Gastroesophageal sphincter (tissue), 4 donors: ENCODE measurements at places on chromosomes 11 and 22. TPM values are rescaled to one million over a fixed set of nuclear protein-coding genes. Genes with fewer than 3 reads are reported as not detected.
A peak's percentile ranks its signal among the peaks of the same experiment; 100 is the strongest.

- ATAC-seq, result no peak
These were observed 11.7 kb upstream of the DNAJB13 start for GRCh38 chr11:73939096-73939495.

- no peak for ATAC-seq
These were observed 37.5 kb downstream of the PPARA start for GRCh38 chr22:46187862-46188261.

GRCh38 chr22:19713650-19714311, 522 bp upstream of the SEPTIN5 start:
- ATAC-seq, result peak; percentile 29

DNA sequence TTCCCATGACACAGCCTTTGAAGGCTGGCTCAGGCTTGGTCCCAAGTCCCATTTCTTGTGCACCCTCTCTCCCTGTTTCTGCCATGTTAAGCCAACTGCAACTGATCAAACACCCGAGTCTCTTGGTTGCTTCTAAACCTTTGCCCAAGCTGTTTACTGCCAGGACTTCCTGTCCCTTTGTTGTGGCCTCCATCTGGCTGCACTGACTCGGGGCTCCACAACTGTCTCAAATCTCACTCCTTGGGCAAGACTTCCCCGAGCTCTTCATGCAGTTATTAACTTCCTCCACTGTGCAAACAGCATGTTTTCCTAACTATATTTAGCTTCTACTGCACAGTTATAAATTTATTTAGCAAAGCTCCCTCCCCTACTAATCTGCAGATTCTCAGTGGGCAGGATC, 4.3 kb downstream of the VPREB1 start:
- no peak for ATAC-seq

- no peak for ATAC-seq
These were observed 14.5 kb upstream of the POGLUT3 start for GRCh38 chr11:108512708-108513107.

- ATAC-seq, result no peak
These were observed 21.6 kb downstream of the DGCR6L start for GRCh38 chr22:20298110-20298802.

DNA sequence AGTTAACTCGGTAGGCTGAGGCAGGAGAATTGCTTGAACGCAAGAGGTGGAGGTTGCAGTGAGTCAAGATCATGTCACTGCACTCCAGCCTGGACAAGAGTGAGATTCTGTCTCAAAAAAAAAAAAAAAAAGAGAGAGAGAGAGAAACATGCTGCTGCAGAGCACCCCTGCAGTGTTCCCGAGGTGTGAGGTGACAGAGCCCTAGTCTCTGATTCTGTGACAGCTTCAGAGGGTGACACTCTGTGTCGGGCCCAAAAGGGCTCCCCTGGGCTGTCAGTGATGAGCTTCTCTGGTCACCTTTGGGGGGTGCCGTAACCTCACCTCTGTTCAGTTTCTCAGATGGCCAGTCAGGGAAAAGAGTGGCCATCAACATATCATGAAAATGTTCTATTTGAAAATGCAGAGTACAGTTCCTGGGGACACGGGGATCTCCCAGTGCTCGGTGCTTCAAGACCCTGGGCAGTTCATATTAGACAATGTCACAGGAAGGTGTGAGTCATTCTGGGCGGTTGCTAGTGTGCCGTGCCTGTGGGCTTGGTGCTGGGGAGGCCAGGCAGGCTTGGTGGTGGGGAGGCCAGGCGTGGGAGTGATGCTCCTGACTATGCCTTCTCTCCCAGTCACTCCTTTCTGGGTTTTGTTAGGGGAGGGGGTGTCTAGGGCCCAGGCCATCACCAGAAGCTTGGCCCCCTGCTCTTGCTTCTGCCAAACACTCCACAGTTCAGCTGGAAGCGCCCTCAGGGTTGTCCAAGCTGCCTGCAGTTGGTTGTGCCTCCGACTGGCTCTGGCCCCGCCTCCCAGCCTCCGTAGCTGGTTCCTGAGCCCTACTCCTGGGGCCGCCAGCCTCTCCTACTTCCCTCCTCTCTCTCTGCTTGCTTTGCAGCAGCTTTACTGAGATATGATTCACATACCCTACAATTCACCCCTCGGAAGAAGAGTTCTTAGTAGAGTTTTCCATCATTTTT, 52.5 kb upstream of the CLDN5 start:
- ATAC-seq, result peak; percentile 69

DNA sequence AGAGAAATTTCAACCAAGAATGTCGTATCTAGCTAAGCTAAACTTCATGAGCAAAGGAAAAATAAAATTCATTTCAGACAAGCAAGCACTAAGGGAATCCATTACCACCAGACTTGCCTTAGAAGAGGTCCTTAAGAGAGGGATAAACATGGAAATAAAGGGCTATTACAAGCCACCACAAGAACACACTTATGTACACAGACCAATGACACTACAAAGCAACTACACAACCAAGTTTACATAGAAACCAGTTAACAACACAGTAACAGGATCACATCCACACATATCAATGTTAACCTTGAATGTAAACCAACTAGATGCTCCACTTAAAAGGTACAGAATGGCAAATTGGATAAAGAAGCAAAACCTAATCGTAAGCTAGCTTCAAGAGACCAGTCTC, 38.0 kb downstream of the TMEM123 start:
- ATAC-seq, result no peak

DNA sequence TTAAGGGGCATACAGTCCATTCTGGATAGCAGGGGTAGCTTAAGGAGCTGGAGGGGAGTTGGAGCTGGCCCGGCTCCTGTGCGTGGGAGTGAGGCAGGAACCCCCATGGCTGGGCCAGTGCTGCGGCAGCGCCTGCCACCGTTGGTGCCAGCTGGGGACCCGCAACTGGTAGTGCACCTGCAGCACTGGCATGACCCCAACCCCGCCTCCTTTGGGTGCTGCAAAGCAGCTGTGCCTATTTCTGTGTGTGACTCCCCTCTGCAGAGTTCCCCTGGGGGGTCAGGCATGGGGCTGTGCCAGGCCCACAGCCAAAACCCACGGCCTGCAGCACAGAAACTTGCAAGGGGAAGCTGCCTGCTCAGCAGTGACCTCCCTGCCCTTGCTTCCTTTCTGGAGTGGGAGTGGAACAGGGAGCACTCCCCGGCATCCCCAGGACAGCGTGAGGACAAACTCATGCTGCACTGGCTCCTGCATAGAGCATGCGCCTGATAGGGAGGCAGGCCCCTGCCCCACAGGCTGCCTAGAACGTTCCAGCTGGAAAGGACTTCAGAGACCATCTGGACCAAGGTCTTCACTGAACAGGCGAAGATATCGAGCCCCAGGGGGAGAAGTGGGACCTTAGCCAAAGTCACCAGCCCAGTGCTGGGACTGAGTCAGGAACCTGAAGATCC, 26.2 kb upstream of the RAB1B start:
- no peak for ATAC-seq

GRCh38 chr11:47225552-47226400, 11.0 kb downstream of the DDB2 start:
- ATAC-seq, result no peak

GRCh38 chr11:9718147-9718546, 54.3 kb downstream of the SWAP70 start:
- ATAC-seq, result no peak

DNA sequence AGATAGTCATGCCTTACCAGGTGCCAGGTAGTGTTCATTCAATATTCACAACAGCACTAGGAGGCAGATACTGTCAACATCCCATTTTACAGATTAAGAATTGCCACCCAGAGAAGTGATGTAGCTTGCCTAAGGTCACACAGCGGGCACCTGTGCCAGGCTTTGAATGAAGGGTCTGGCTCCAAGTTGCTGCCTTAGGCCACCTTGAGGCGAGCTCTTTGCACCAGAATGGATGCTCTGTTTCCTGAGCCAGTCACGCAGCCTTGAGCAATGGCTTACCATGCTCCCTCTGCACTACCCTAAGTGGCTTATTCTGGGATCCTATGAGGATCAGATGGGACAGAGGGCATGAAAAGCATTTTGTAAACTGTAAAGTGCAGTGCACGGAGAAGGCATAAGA, 25.1 kb upstream of the TIMP3 start:
- ATAC-seq, result no peak

GRCh38 chr11:11029027-11029426, 171.2 kb upstream of the ZBED5 start:
- ATAC-seq, result no peak

GRCh38 chr11:11306855-11307254, 46.2 kb downstream of the CSNK2A3 start:
- no peak for ATAC-seq

DNA sequence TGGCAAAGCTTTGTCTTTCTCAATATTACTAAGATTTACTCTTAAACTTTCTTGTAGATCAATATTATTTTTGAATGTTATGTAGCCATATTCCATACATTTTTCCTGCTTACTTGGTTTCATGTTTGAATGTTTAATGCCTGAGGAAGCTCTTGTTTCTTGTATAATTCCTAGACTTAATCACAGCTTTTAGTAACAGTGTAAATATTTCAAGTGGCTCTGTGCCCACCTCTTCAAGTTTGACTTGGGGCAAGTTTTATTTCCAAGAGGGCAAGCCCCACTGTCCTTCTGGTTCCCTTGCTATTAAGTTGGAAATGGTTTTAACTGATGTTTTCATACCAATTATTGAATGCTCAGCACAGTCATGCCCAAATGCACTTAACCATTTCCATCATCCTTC, 1004.1 kb downstream of the OPCML start:
- ATAC-seq, result no peak

- ATAC-seq, result peak; percentile 50
These were observed at the start of gene KCNA4 for GRCh38 chr11:30016588-30017363. TSS of gene KCNA4 (minus strand) at chr11:30017030. CDS start at chr11:30012678, 4,352 bp downstream.

DNA sequence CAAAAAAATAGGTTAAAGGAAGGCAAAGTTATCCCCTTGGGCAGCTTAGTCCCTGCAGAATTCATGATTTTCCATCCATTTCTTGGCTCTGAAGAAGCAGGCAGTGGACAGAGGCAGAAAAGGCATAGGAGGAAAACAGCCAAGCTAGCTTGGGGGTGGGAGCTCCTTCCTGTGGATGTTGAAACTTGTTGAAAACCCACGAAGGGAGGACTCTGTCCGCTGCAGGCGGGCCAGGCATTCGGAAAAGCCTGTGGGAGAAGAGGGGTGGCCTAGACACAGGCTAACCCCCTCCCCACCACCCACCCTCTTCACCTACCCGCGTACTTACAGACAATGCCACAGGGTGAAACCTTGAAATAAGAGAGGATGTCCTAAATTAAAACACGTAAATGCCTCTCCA, 72.1 kb downstream of the C22orf31 start:
- ATAC-seq, result no peak

- ATAC-seq, result no peak
These were observed 779.7 kb upstream of the LRRC4C start for GRCh38 chr11:42239188-42239587.

DNA sequence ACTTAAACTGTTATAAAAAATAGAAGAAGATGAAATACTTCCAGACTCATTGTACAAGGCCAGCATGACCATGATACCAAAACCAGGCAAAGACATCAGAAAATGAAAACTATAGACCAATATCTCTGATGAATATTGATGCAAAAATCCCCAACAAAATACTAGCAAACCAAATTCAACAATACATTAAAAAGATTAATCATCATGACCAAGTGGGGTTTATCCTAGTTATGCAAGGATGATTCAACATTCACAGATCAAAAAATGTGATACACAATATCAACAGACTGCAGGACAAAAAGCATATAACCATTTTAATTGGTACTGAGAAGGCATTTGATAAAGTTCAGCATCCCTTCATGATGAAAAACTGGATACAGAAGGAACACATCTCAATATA, 824.5 kb upstream of the RAG2 start:
- ATAC-seq, result no peak

DNA sequence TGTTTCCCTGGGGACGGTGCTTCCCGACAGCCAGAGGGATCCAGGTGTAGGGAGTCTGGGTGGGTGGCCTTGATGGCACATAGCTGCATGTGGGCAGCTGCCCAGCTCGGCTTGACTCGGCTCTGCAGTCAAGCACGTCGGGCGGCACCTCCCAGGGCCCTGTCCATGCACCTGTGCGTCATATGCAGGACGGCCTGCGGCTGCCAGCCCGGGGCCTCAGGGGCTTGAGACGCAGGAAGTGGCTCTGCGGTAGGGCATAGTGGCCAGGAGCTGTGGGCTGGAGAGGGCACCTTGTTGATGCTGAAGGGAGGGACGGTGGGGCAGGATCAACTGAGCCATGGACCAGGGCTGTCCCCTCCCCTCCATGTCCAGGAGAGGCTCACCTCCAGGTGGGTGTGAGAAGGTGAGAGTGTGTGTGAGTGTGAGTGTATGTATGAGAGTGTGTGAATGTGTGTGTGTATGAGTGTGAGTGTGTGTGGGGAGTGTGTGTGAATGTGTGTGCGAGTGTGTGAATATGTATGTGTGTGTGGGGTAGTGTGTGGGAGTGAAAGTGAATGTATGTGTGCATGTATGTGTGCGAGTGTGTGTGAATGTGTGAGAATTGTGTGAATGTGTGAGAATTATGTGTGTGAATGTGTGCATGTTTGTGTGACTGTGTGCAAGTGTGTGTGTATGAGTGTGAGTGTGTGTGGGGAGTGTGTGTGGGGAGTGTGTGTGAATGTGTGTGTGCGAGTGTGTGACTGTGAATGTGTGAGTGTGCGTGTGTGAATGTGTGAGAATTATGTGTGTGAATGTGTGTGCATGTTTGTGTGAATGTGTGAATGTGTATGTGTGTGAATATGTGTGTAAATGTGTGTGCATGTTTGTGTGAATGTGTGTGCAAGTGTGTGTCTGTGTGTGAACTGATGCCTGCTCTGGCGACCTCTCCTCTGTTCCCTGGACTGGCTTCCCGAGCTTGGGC, 5.7 kb upstream of the SUN2 start:
- ATAC-seq, result no peak

GRCh38 chr22:22920104-22920654, 32.6 kb downstream of the IGLL5 start:
- ATAC-seq, result no peak

DNA sequence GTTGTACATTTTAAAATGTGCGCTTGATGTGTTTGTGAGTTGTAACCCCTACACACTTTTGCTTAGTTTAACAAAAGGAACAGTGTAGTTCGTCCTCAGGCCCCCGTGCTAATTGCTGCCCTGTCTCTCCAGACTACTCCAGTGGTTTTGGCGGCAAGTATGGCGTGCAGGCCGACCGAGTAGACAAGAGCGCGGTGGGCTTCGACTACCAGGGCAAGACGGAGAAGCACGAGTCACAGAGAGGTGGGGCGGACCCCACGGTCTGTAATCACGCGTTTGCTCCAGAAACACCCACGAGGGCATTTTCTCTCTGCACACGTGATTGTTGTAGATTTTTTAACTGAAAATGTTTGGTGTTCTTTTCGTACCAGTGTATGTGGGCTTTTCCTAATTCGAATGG, 18.6 kb downstream of the CTTN start:
- no peak for ATAC-seq

GRCh38 chr11:86571273-86571948, 101.0 kb downstream of the ME3 start:
- no peak for ATAC-seq

- no peak for ATAC-seq
These were observed 190.9 kb upstream of the SORL1-AS1 start for GRCh38 chr11:121643479-121644186.

GRCh38 chr11:75024764-75025211, 36.1 kb downstream of the NEU3 start:
- ATAC-seq, result no peak

FAM168A gene
- 51.8 TPM for total RNA-seq

DEFB131B gene
- not detected for total RNA-seq

SLC22A12 gene
- not detected for total RNA-seq

OR52H1 gene
- not detected for total RNA-seq

GAS2 gene
- 0.67 TPM for total RNA-seq

APOA4 gene
- 0.19 TPM for total RNA-seq

OR8H3 gene
- not detected for total RNA-seq

HORMAD2 gene
- not detected for total RNA-seq

INS gene
- total RNA-seq, result not detected

TMPRSS4 gene
- total RNA-seq, result 0.78 TPM

CNIH2 gene
- total RNA-seq, result not detected

CARNS1 gene
- 0.73 TPM for total RNA-seq

CALCA gene
- not detected for total RNA-seq

MPEG1 gene
- total RNA-seq, result 7.6 TPM
